ENCODE measurements at places on chromosomes 12 and 14. TPM values are rescaled to one million over a fixed set of nuclear protein-coding genes. Genes with fewer than 3 reads are reported as not detected.
A peak's percentile ranks its signal among the peaks of the same experiment; 100 is the strongest.

Gene LRP6
- 22.1 TPM for total RNA-seq

Gene LGALS3
- 18.7 TPM for total RNA-seq

Gene TAS2R7
- not detected for total RNA-seq

Gene LPAR5
- 0.31 TPM for total RNA-seq

Gene DPY19L2
- total RNA-seq, result not detected

DNA sequence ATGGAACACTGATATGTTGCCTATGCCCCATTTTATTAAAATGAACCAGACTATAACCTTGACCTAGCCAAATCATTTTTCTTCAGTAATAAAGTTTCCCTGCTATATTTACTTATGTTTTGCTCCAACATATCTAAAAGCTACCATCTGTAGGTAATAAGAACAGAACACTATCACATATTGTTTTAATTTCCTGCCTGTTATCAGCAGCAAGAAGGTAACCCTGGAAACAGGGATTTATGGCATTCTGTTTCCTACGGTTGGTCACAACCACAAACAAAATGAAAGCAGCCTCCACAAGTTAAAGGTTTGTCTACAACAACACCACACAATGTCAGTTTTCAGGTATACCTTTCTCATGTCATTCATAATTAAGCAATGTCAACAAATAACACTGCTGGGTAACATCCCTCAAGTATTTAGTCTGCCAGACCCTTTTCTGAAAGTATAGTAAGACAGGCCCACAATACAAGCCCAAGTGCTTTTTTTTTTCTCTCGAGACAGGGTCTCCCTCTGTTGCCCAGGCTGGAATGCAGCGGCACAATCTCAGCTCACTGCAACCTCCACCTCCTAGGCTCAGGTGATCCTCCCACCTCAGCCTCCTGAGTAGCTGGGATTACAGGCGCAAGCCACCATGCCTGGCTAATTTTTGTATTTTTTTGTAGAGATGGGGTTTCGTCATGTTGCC, 25.5 kb downstream of the GCH1 start:
- peaks cover 18% of the 10 kb centered on the region for H3K4me1 ChIP-seq
- no peak overlapping the region for H3K4me3 ChIP-seq
- no peak for DNase-seq
- no peaks in the 10 kb centered on the region for H3K36me3 ChIP-seq

DNA sequence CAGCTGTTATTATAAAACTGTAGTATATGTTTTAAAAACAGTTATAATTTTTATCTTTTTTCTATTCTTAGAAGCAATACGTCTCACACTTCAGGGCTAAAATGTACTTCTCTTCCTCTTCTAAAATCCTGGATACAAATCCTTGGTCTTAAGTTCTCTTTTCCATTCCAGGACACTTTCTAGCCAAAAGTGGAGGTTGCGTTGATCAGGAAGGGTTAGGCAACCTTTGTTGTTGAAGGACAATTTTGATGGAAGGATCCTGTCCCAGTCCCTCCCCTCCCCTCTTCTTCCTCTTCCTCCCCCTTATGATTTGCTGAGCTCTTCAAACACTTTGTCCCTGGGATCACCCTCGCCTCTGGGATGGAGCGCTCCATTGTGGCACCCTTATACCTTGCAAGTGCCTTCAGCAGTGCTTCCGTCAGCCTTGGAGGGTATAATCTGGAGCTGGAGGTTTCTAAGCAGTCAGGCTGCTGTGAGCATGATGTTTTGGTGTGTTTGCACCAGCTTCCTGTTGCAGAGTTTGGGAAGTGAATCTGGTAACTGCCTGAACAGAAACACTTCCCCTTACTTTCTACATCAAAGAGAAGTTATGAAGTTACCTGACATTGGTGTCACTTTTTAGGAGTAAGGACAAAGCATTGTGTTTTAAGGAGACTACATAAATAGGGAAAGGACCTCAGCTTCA, 87.4 kb upstream of the SLC38A2 start:
- H3K4me3 ChIP-seq, result no peak overlapping the region
- no peak overlapping the region for H3K27ac ChIP-seq
- no peak for DNase-seq
- H3K4me1 ChIP-seq, result no peaks in the 10 kb centered on the region
- no peaks in the 10 kb centered on the region for H3K27me3 ChIP-seq

DNA sequence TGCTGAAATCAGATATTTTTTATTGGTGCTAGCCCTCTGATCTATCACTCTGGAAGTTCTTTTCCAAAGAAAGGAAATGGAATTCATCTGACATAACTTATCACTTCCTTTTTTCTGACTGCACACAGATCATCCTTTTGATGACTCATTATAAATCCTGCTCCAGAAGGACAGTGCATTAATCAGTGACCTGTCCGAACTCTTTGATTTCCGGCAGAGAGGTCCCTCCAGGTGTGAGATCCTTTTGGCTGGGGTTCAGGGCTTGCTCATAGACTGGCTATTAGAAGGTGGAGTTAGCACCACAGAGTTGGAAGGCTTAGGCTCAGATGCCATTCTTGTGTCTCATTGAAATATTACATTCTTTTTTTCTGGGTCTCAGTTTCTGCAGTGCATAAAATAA, 328.2 kb downstream of the ZFP36L1 start:
- peaks cover 33% of the 10 kb centered on the region for H3K4me1 ChIP-seq
- no peak for DNase-seq
- H3K36me3 ChIP-seq, result no peaks in the 10 kb centered on the region
- no peak overlapping the region for H3K4me3 ChIP-seq

DNA sequence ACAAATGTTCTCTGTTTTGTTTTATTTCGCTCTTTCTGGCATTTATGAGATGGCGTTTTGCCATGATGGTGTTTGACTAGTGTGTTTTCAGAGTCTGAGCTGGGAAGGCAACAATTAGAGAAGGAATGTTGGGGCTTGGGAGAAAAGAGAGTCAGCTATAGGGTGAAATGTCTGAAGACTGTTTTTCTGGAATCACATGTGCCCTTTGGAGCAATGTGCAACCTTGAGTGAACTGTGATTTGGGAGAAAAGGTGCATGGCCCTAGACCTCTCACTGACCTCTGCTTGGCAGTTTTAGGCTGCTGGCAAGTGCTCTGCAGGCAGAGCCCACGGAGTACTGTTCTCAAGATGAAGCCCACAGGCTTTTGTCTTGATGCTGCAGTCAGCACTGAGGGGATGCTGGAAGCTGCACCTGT, 379.9 kb upstream of the PDE3A start:
- peak; percentile 66 for DNase-seq
- no peaks in the 10 kb centered on the region for H3K27me3 ChIP-seq

DNA sequence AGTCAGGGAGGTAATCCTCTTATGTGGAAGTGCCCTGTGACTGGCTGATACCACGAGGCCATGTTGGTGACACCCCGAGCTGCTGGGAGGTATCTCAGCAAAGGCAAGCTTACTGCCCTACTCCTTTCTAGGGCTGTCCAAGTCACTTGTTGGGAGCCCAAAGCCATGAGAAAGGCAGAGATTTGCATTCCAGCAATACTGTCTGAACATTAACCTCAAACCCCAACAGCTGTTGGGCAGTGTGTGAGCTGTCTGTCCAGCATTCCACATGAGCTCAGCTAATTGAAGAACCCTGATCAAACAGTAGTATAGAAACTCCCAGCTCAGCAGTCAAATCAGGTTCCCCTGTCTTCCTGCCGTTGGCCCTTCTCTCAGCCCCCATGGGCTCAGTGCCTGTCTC, 9.2 kb downstream of the ABHD4 start:
- no peak overlapping the region for H3K4me3 ChIP-seq
- H3K27me3 ChIP-seq, result no peaks in the 10 kb centered on the region
- DNase-seq, result no peak
- peaks cover 99% of the 10 kb centered on the region for H3K36me3 ChIP-seq
- no peaks in the 10 kb centered on the region for H3K4me1 ChIP-seq

DNA sequence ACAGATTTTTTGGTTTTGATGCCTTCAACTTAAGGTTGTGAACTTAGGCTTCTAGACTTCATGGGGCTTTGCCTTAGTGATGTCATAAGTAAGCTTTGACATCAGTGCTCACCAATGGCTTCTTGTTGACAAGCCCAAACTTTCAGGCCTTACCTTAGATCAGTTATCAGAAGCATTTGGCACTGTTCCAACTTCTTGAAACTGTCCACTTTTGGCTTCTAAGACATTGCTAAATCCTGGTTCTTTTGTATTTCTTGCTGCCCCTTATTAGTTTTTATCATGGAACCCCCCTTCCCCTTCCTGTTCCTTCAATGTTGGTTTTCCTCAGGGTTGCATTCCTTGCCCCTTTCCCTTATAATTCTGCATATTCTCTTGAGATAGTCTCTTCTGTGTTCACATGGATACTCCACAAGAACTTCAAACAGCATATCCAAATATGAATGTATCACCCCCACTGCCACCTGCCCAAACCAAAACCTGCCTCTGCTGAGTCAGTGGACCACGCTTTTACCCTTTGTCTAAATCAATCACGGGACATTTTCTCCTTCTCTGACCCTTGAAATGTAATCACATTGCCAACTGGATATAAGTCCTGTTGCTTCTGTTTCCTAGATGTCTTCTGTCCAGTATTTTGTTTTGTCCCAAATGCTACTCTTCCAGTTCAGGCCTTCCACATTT, 7.9 kb downstream of the PFKM start:
- no peak overlapping the region for H3K4me3 ChIP-seq
- H3K4me1 ChIP-seq, result no peaks in the 10 kb centered on the region
- no peaks in the 10 kb centered on the region for H3K36me3 ChIP-seq

- peak; percentile 69 for DNase-seq
- H3K27ac ChIP-seq, result peak overlapping the region; percentile 93
- H3K4me3 ChIP-seq, result peak overlapping the region; percentile 90
- H3K27me3 ChIP-seq, result no peaks in the 10 kb centered on the region
Measured at GRCh38 chr14:52694761-52695480, 437 bp downstream of the ERO1A start.

- no peak overlapping the region for H3K27ac ChIP-seq
- H3K4me1 ChIP-seq, result no peaks in the 10 kb centered on the region
- no peaks in the 10 kb centered on the region for H3K27me3 ChIP-seq
- no peak overlapping the region for H3K4me3 ChIP-seq
- DNase-seq, result no peak
- H3K36me3 ChIP-seq, result no peaks in the 10 kb centered on the region
Measured at GRCh38 chr14:80275208-80275850, 64.0 kb upstream of the DIO2 start.

GRCh38 chr14:33956640-33957039, 5.8 kb upstream of the EGLN3 start:
- DNase-seq, result no peak
- no peaks in the 10 kb centered on the region for H3K36me3 ChIP-seq
- no peak overlapping the region for H3K4me3 ChIP-seq
- H3K27me3 ChIP-seq, result no peaks in the 10 kb centered on the region
- H3K4me1 ChIP-seq, result no peaks in the 10 kb centered on the region

GRCh38 chr12:54000116-54001114, at the start of gene HOXC9:
Gene HOXC9, plus strand, starts transcription at chr12:54000161. Its CDS starts 28 bp downstream, at chr12:54000189.
- H3K27me3 ChIP-seq, result peaks cover 46% of the 10 kb centered on the region
- no peaks in the 10 kb centered on the region for H3K4me1 ChIP-seq
- no peak for DNase-seq
- H3K27ac ChIP-seq, result no peak within 1 kb of the TSS
- no peaks in the 10 kb centered on the region for H3K36me3 ChIP-seq
